ENCODE measurements at places on chromosomes 7 and 10. TPM values are rescaled to one million over a fixed set of nuclear protein-coding genes. Genes with fewer than 3 reads are reported as not detected.
A peak's percentile ranks its signal among the peaks of the same experiment; 100 is the strongest.

DNA sequence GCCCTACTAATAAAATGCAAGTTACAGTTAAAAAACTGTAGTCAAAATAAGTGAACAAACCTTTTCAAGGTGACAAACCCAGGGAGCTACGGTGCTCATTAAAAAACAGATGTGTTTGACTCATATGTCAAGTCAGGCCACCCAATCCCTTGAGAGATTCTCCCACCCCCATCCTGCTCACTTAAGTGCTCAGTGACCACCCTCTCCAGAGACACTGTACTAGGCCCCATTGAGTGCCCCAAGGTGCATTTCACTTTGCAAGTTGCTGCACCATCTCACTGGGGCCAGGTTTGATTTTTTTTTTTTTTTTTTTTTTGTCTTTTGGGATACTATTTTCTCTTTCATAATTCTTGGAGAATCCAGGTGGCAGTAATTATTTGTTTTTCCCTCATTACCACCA, 1.9 kb downstream of the ERV3-1 start:
- no peak for DNase-seq

DNA sequence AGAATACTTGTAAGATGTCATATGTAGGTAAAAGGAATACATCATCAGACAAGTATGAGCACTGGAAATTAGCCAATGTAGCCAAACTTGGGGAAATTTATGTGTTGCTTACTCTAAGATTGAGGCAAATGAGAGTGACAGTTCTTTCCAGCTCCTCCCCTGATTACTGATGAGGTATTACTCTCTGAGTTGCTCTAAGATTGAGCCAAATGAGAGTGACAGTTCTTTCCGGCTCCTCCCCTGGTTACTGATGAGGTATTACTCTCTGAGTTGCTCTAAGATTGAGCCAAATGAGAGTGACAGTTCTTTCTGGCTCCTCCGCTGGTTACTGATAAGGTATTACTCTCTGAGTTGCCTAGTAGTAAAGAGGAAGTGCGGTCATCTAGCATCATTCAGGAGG, 435.8 kb downstream of the NRG3 start:
- DNase-seq, result peak; percentile 2

- no peak for DNase-seq
These were observed 34.3 kb upstream of the MTPAP start for GRCh38 chr10:30383356-30383755.

GRCh38 chr10:128494665-128495064, 368.4 kb upstream of the MKI67 start:
- DNase-seq, result no peak

- DNase-seq, result no peak
These were observed 16.8 kb upstream of the ZNF467 start for GRCh38 chr7:149790146-149790548.

DNA sequence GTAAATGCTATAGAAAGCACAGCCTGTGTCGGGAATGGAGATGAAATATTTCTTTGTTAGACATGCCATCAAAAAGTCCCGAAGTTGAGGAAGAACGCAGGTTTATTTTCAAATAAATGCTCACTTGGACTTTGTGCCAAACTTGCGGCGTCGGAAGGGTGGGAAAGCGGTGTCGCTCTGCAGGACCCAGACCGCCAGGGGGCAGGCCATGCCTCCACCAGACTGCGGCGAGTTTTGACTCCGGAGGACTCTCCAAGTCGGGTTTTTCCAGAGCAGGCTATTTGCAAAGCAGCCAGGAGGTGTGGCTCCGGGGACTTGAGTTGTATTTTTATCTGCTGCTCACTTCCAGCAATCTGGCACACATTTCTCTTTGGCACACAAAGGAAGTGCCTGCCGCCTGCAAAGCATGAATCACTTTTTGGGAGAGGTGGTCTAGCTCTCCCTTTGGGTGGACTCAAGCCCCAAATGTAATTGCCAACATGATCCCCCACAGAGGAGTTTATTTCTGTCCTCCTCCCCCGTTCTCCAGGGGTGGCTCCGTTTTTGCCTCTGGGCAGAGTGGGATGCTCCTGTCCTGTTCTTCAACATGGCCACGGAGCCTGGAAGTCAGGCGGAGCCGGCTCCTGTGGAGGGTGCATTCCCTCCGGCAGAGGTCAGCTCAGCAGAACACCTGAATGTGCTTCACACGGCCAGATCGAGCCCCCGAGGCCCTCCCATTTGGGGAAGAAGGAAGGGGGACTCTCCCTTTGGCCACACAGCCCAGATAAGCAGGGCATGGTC, 82.3 kb upstream of the GPR26 start:
- DNase-seq, result peak; percentile 61

DNA sequence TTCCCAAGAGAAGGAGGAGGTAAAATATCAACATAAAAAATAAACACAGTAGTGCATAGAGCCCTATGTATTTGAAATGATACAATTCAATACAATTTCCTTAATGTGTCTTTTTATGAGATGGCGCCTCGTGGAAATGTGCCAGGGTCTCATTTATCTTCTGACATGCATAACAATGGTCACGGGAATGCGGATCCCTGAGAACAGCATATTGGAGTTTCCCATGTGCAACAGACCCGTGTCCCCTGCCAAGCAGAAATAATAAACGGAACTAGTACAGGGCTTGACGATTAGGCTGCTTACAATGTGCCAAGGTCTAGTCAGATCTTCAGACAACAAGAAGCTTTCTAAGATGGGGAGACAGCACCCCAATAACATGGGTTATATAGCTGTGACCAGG, 217.9 kb downstream of the ARHGAP21 start:
- no peak for DNase-seq

DNA sequence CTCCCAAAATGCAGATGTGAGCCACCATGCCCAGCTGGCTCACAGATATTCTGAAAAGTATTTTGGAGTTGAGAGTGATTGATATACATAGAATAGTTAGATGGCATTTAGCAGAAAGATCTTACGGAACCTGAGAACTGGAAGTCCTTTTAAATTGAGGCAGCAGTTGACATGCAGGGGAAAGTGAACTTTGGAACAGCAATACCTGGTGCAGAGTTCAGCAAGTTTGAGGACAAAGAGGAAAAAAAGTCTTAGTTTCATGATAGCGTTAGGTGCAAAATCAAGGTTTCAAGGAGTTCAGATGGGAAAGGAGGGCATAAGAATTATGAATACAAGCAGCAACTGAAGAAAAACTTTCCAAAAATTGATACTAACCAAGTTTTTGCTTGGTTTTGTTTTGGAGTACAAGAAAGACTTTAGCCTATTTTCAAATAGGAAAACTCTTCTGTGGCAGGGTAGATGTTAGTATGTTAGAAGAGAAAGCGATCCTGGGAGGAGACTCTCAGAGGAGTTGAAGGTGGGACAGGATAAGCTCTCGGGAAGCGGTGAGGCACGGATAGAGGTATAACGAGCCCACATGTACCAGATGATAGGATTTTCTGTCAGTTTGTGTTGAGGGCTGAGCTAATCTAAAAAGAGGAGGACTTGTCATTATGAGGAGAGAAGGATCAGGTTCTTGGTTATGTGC, 28.0 kb upstream of the STMP1 start:
- DNase-seq, result no peak

DNA sequence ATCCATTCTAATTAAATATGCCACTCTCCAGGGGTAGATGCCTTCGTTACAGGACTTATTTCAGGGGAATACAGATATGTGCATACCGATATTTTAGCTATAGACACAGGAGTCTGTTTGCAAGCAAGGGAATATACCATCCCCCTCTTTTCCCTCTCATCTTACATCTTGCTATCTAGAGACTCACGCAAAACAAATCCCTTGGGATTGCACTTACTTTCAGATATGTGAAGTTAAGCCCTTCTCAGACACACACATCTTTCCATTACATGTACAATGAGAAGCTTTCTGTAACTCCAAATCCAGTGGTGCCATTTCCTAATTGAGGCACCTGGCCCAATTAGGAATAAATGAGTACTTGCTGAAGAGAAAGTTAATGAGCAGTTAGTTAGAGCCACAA, 250.4 kb upstream of the FZD8 start:
- no peak for DNase-seq

- peak; percentile 74 for DNase-seq
These were observed 149.8 kb downstream of the DOCK4 start for GRCh38 chr7:112056409-112056808.

DNA sequence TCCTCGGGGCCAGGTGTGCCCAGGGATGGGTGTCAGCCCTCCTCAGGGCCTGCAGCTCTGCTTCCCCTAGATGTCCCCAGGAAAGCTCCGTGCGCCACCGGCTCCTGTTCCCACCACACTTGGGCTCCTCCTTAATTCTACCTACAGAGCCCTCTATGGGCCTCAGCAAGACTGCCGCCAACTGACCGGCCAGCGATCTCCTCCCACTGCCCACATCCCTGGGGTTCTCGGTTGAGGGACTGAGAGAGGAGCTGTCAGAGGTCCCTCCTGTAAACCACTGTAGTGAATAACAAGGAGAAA, 5.3 kb upstream of the LDB3 start:
- no peak for DNase-seq

GRCh38 chr7:74056096-74056915, 27.3 kb upstream of the LIMK1 start:
- no peak for DNase-seq

DNA sequence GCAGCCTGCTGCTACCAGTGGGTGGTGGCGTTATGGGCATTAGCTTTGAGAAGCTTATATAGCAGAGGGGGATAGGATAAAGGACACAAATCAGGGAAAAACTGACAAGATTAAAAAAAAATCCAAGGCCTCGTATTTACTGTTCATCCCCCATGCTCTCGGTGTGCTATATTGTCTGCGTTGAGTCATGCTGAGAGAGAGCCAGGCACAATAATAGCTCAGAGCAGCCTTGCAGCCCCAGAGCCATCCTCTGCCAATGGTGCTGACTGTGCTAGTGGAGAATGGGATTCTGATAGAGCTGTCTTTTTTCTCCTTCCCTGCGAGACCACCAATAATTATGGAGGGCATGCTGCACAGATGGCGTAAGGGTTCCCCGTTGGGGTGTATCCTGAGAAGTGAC, 51.7 kb upstream of the FZD1 start:
- no peak for DNase-seq

GRCh38 chr10:86727470-86727869, 28.9 kb upstream of the BMPR1A start:
- DNase-seq, result no peak

GRCh38 chr7:135169141-135169963, 1.2 kb downstream of the CYREN start:
- DNase-seq, result peak; percentile 81

DNA sequence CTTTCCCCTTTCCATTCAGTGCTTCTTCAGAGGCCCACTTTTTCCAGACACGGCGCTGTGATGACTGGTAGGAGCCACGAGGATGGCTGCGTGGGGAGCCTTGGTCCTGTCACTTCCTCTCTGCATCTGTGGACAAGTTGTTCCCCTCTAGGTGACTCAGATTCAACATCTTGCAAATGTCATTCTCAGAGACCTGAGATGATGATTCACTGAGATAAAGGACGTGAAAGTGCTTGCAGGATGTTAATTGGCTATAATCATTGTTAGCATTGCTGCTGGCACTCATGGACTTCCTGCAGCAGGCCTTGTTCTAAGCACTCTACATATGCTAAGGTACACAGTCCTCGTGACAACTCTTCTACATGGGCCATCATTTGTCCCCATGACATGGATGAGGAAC, 489.8 kb upstream of the ZMIZ1 start:
- peak; percentile 5 for DNase-seq

DNA sequence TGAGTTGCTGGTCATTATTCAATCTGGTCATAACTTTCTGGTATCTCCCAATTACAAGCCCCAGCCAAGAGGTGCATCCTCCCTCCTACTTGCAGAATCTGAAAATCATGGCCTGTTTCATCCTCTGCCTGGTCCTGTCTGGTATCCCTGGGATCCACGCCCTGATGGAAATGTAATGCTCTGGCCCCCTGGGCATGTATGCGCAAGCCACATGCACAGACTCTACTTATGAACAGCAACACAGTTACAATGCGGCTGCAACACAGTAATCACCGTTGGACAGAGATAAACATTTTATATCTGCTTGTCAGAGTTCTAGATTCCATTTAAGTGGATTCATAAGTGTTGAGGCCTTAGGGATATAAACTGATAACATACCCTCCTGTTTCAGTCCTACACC, 117.8 kb upstream of the ABI1 start:
- no peak for DNase-seq

Gene GLRX3
- 123 TPM for polyA plus RNA-seq

Gene IFIT1B
- polyA plus RNA-seq, result not detected

Gene ZWINT
- 75.6 TPM for polyA plus RNA-seq

Measured in mammary epithelial cell (primary cell).